ENCODE measurements at places on chromosomes 2 and 18.

GRCh38 chr18:51153659-51154371, 43.7 kb downstream of the MEX3C start:
- peak; percentile 41 for DNase-seq

GRCh38 chr2:111694700-111695101, 189.3 kb downstream of the ANAPC1 start:
- DNase-seq: no peak

- DNase-seq: no peak
These were observed 15.0 kb upstream of the PGAP1 start for GRCh38 chr2:196941398-196942078.

- DNase-seq: no peak
These were observed at the start of gene RFX8 for GRCh38 chr2:101474731-101475384. Gene RFX8, minus strand, starts transcription at chr2:101475112. Its CDS starts 8,264 bp downstream, at chr2:101466848.

- no peak for DNase-seq
These were observed 1273.6 kb upstream of the SLC39A10 start for GRCh38 chr2:194383401-194383800.

- no peak for DNase-seq
These were observed 144.8 kb downstream of the PXDN start for GRCh38 chr2:1599301-1600085.

DNA sequence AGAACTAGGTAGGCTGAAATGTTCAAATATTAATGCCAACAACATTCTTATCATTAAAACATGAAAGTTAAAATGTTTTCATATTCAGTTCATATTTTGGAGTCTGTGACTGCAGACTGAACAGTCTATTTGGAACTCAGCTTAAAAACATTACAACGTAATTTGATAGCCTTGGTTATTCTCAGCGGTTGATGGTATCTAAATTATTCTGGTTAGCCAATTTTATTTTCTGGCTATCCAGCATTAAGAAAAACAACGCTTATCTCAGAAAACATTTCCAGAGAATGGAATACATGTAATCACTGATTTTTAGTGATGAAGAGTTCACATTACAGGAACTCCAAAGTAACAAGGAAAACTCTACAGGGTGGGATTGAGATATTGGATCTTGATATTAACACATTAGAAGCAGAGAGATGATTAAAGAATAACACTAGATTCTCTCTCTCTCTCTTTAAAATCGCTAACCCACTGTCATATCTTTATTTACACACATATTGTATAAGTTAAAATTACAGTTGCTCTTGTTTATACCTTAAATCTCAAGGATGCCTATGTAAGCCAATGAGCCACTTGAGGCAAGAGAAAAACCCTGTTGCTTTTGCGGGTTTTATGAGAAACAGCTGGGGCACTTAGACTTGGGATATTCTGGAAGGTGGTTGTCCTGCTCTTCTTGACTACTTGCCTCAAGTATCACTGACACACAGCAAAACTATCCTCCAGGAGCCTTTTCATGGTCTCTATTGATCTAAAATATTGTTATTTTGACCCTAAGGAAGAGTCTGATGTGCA, 84.9 kb downstream of the ICOS start:
- no peak for DNase-seq

GRCh38 chr2:200130762-200131166, 175.4 kb downstream of the MAIP1 start:
- DNase-seq: no peak
